ENCODE measurements at places on chromosomes 7 and 10.

DNA sequence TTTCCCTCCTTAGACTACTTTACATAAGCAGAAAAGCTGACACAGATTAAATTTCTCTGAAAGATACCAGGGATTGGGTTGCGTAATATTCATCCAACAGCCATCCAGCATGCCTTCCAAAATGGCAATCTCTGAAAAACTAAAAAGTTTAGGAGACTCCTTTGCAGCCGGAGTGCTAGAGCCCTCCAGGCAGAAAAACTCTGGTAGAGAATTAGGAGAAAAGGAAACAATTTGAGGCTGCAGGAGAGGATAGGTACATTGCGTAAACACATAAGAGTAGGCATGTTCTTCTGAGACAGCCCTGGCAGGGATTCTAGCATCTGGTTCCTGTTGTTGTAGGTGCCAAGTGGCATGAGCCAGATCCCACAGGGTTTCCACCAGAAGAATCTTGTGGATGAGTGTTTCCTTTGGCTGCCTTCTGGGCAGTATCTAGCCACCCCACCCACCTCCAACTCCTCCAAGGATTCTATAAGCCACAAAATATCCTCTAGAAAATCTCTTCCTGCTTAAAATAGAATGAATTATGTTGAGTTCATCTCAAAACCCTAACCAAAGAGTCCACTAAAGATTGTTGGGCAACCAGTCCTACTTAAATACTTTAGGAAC lies 402.4 kb downstream of the HGF start:
- no peak for DNase-seq

GRCh38 chr7:94111009-94111408 lies 106.9 kb upstream of the BET1 start:
- DNase-seq: no peak

- no peak for DNase-seq
Observed at GRCh38 chr7:124781907-124782734, 16.5 kb upstream of the GPR37 start.

- peak; percentile 79 for DNase-seq
Observed at GRCh38 chr10:74150204-74150989, at the start of gene AP3M1. Gene AP3M1 (minus strand): TSS chr10:74150828. CDS start chr10:74138379, 12,449 bp downstream.

DNA sequence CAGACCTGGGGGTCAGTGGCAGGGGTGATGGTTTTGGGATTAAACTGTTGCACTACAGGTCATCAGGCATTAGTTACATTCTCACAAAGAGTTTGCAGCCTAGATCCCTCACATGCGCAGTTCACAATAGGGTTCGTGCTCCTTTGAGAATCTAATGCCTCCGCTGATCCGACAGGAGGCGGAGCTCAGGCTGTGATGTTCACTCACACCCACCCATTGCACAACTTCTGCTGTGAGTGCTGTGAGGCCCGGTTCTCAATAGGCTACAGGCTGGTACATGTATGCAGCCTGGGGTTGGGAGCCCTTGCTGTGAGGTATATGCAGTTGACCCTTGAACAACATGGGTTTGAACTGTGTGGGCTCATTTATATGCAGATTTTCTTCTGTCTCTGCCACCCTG lies 416.4 kb downstream of the GFRA1 start:
- no peak for DNase-seq
